T-helper 1 cell (primary cell): ENCODE measurements at places on chromosomes 12 and 14.

DNA sequence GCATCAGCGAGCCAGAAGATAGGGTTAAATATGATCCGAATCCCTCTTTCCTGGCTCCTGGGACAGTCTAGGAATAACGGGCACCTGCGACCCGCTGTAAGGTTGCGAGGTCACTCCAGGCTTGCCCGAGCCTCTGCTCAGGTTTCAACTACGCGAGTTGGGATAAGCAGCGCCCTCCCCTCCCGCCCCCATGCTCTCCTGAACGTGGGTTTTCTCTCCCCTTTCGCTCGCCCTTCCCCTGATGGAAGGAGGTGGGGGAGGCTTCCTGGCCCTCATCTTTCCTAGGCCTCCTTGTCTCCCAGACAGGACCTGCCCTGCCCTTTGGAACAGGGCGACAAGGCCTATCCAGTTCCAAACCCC, 753 bp upstream of the ATP5MC2 start:
- DNase-seq: no peak

- DNase-seq: no peak
These were observed 40.8 kb upstream of the PNMA1 start for GRCh38 chr14:73754911-73755360.

- DNase-seq: no peak
These were observed 1.7 kb upstream of the OR4K5 start for GRCh38 chr14:19918553-19919264.

DNA sequence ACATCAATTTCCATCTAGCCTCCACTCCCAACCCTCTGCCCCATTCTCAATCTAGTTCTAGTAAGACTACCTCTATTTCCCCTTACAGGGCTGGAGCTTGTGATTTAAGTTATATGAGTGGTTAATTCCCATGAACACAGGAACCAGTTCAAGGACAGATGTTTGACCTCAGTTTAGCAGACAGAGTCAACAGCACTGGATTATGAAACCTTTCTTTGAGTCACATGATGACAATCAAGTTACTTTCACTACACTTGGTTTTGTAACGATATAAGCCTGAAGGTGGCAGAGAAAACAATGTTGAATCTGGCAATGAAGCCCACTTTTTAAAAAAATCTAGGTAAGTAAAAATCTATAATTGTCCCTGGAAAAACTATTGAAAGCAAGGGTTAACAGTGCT, 1646.2 kb upstream of the FLRT2 start:
- no peak for DNase-seq

- no peak for DNase-seq
These were observed 112.7 kb upstream of the EGLN3 start for GRCh38 chr14:34063470-34064164.

GRCh38 chr12:81998761-81999378, 239.7 kb upstream of the PPFIA2 start:
- DNase-seq: no peak

GRCh38 chr12:47121146-47121545, 41.4 kb upstream of the AMIGO2 start:
- no peak for DNase-seq

GRCh38 chr14:54662491-54663133, 95.7 kb downstream of the SAMD4A start:
- DNase-seq: no peak

DNA sequence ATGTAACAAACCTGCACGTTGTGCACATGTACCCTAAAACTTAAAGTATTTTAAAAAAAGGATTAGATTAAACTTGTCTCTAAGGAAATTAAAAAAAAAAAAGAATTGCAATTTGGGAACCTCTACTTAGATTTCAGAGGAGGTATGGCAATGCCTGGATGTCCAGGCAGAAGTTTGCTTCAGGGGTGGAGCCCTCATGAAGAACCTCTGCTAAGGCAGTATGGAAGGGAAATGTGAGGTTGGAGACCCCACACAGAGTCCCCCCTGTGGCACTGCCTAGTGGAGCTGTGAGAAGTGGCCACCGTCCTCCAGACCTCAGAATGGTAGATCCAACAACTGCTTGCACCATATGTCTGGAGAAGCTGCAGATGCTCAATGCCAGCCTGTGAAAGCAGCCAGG, 279.6 kb upstream of the CCDC196 start:
- no peak for DNase-seq

DNA sequence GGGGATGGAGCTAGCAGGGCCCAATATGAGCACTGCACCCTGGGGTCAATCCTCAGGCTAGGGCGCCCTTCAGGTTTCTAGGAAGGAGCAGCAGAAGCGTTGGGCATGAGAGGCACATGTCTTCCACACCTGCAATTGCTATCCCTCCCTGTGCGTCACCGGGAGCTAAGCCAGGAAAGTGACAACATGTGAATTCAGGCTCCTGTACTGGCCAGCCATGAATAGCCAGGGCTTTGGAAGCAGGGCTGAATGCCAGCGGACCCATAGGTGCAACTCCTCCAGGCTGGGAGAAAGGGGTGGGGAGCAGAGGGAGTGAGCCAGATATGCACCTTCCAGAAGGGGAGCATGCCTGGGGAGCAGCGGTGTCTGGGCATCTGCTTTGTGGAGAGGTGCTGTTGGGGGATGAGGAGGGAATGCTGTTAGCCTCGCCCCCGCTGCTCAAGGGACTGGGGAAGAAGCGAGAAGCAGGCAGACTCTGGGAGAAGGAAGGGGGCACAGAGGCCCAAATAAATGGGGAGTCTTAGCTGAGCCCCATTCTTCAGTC, 6.1 kb downstream of the HOXC5 start:
- no peak for DNase-seq

DNA sequence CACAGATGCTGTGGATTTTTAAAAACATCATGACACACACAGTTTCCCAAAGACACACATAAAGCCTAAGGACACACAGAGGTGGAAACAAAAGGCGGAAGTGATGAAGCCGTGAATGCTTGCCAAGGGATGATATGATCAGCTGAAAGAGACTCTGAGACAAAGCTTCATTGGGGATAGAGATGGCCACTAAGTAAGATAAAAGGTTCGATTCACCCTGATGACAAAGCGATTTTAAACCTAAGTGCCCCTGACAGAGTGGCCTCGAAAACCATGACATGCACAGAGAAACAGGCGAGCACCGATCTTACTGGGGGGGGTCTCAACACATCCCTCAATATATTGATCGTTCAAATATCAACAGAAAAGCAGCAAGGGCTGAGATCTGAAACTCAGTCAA, 20.3 kb upstream of the EIF5 start:
- no peak for DNase-seq

DNA sequence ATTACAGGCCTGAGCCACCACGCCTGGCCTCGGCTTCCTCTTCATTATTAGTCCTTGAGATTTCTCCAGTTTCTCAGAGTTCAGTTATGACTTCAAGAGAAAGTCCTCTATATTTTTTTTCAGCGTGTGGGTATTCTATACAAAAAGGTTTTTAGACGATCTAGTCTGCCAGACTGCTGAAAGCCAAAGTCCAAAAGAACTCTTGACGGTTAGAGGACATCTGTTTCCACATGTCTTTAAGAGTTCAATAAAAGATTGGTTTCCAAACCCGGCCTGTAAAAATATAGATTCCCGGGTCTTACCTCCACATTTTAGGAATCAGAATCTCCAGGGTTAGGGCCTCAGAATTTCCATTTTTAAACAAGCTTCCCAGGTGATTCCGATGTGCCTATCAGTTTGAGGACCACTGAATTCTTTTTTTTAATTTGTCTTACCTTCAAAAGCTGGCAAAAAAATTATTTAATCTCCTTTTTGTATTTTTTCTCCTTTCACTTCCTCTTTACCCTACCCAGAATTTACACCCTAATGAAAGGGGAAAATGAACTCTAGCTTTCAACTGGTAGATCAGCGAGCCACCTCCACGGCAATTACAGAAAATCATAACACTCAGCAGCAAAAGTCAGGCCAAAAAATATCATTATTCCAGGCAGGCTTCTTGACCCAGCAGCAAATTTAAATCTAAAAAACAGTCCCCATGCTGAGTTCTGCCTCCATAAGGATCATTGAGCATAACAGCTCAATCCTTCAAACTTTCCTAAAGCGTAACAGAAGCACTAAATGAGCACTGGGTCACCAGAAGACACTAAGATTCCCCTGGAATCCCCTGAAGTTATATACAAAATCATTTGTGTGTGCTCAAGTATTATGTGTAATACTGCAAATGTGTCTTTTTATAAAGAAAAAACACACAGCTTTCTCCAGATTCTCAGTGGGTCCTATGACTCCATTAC, 8.7 kb downstream of the NT5DC3 start:
- DNase-seq: no peak

- DNase-seq: no peak
These were observed 87.7 kb upstream of the PWP1 start for GRCh38 chr12:107597695-107598410.

GRCh38 chr12:85281636-85282312, 1.8 kb downstream of the ALX1 start:
- DNase-seq: no peak

- DNase-seq: no peak
These were observed 73.6 kb downstream of the OSBPL8 start for GRCh38 chr12:76486011-76486410.

DNA sequence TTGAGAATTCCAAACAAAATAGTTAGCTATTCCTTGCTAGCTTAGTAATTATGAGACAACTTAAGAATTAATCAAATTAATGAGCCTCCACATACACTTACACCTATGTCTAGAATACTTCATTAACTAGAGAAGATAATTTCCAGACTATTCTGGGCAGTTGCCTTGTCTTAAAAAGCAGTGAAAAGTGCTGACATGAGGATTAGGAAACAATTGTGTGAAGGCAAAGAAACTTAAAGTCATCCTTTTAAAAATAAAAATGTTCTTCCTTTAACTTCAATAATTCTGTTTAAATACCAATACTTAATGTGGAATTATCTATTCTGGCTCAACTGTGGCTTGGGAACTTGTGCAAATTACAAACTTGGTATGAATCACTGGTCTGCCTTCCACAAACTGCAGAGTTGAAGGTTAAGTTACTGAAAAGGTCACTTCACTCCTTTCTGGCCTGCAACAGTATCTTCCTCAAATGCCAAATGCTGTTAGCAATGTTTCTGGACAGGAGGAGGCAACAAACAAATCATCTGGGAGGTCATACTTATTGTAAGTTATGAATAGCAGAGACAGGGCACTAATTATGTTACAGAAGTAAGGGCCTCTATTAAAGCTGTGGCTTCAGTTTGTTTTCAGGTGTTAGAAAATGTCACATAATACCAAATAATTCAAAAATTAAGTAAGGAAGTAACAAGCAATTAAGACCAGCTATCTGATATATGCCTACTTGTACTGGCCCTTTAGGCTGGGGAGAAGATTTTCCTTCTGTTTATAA, 19.2 kb downstream of the PPTC7 start:
- DNase-seq: no peak

DNA sequence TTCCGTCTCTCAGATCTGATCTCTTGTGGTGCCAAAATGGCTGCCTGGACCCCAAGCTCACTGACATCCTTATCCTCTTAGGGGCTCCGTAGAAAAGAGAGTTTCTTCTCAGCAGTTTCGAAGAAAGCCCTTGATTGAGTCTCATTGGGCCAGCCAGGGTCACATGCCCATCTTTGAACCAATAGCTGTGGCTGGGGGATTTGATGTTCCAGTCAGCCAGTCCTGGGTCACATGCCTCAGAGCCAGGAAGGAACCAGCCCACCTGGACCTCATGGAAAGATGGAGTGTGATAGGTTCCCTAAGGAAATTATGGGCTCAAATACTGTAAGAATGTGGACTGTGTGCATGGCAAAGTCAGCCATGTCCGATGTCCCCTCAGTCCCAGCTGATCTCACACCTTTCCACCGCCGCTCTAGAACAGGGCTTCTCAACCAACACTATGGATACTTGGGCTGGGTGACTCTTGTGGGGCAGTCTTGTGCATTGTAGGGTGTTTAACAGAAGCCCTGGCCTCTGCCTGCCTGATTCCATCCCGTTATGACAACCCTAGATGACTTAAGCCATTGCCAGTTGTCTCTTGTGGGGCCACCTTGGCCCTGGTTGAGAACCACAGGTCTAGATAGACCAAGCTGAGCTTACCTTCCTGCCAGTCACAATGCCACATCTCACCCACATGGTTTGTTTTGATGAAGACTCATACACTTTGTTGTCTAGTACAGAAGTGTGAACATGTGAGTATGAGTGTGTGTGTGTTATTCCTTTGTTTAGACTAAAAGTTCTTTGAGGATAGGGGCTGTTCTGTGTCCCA, 163.9 kb downstream of the ADGRD1 start:
- no peak for DNase-seq

- DNase-seq: no peak
These were observed 191.6 kb downstream of the CRADD start for GRCh38 chr12:93868771-93869170.

DNA sequence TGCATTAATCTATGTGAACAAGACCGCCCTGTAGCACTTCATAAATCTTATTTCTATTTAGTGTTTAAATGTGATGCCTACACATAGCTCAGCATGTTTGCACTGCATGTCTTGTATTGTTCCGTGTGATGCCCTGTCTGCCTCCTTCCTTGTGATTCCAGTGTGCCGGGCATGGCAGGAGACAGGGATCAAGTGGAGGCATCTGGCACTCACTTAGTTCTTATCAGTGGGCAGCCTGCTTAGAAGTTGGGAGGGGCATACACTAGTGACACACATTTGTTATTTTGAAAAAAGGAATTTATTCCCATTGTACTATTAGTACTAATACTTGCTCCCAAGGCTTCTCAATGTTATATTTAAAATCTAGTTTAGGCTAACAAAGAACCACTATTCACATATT, 176.4 kb downstream of the KCNA5 start:
- DNase-seq: no peak

DNA sequence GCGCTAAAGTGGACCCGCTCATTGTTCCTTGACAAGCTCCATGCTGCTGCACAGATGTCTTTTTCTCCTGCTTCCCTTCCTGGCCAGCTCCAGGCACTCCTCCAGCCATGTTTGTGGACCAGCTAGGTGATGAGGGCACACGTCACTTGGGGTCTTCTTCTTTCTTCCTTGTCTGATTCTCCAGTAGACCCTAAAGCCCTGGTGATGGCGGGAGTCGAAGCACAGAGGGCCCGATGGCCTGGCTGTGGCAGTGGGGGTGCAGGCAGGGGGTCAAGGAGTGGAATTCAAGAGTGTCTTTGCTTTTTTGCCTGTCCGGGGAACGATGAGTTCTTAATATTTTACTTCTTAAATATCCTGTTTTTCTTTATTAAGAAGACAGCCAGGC, 23.0 kb upstream of the AMN start:
- DNase-seq: no peak

DNA sequence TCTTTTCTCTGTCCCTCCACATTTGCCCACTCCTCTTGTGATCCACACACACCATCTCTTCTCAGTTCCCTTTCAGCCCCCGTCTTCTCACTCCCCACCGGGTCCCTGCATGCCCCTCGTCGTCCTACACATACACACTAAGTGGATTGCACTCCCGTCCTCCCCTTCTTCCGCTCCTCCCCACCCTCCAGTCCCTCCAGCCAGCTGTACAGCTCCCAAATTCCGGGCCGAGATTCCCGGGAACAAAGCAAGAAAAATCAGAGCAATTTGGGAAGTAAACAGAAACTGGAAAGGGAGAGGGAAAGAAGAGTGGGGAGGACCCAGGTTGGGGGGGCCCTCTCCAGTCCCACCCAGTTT, 282 bp upstream of the IGFBP6 start:
- DNase-seq: no peak
